ENCODE measurements at places on chromosomes 16 and 17.

DNA sequence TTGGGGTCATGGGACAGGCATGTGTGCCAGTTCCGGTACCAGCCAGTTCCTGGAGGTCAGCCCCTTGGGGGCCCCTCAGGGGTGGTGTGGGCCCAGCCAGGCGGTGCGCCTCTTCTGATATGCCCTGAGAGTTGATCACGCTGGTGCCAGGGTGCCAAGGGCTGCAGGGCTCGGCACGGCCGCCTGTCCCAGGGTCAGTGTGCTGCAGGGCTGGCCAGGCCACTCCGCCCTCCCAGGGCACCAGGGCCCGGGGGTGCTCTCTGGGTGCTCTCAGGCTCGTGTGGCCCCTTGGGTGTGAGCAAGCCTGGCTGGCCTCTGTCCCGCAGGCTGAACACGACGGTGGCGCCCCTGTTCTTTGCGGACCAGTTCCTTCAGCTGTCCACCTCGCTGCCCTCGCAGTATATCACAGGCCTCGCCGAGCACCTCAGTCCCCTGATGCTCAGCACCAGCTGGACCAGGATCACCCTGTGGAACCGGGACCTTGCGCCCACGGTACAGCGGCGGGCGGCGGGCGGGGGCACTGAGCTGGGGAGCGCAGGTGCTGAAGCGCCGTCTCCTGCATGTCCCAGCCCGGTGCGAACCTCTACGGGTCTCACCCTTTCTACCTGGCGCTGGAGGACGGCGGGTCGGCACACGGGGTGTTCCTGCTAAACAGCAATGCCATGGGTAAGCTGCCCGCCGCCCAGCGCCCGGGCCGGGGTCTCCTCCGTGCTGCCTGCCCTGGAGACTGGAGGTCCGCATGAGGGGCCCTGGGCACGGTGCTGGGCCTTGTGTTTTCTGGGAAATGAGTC, 6.0 kb downstream of the GAA start:
- no peak for DNase-seq

DNA sequence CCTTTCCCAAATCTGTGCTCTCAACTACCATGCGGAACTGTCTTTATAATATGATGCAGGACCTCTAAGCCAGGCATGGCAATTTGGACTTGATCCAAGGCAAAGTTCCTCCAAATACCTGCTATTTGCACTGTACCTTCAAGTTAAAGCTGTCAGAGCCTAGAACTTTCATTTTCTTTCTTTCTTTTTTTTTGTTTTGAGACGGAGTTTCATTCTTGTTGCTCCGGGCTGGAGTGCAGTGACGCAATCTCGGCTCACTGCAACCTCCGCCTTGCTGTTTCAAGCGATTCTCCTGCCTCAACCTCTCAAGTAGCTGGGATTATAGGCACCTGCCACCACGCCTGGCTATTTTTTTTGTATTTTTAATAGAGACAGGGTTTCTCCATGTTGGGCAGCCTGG, 51.7 kb downstream of the ARHGAP27 start:
- DNase-seq = no peak

DNA sequence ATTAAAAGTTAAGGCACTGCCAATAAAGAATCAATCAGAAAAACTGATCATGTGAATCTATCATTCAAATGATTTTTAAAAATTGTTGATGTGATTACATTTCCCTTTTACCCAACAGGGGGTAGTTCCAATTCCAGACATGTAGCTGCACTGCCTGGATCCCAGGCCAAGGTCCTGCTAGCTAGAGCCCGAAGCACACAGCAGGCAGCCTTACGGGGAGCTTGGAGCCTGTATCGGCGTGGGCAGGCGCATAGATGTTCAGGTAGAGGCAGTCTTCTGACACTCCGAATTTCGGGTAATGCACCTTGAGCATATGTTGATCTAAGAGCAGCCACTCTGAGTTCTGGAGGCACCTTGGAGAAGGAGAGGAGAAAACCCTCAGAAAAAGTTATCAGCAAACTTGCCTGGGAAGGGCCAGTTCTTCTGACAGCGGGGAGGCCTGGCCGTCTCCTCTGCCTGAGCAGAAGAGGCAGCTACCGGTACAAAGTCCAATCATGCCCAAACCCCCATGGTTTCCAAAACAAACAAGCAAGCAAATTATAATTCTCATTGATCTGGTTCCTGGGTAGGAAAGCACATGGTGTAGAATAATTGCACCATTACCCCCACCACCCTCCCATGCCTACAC, 3.6 kb downstream of the CES5A start:
- no peak for DNase-seq

GRCh38 chr17:3977387-3977786, 13.2 kb upstream of the ATP2A3 start:
- no peak for DNase-seq

DNA sequence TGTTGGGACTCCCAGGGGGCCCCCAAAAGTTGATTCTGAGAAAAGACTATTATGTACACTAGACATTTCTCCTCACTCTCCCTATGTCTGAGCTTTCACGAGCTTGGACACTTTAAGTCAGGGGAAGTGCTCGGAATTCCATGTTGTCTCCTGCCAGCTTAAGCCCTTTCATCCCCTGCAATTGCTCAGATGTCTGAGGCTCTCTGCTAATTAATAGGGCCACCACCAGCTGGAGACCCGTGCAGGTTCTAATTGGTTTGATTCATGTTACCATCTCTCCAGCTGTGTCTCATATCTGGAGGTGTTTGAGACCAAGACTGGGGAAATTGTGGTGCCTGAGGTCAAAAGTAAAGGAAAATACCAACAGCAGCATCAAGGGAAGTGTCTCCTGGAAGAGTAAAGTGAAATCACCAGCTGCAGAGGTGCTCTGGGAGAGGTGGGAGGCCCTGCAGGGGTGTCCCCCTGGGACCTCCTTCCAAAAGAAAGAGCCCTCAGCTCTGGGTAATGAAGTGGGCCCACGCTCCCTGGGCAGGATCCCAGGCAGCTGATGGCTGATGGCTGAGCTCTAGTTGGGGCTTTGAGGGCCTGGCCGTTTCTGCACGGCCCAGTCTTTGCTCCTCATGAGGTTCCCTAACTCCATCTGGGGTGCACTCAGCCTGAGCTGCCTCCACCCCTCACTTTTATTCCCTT, 5.8 kb upstream of the UTS2R start:
- DNase-seq = no peak

DNA sequence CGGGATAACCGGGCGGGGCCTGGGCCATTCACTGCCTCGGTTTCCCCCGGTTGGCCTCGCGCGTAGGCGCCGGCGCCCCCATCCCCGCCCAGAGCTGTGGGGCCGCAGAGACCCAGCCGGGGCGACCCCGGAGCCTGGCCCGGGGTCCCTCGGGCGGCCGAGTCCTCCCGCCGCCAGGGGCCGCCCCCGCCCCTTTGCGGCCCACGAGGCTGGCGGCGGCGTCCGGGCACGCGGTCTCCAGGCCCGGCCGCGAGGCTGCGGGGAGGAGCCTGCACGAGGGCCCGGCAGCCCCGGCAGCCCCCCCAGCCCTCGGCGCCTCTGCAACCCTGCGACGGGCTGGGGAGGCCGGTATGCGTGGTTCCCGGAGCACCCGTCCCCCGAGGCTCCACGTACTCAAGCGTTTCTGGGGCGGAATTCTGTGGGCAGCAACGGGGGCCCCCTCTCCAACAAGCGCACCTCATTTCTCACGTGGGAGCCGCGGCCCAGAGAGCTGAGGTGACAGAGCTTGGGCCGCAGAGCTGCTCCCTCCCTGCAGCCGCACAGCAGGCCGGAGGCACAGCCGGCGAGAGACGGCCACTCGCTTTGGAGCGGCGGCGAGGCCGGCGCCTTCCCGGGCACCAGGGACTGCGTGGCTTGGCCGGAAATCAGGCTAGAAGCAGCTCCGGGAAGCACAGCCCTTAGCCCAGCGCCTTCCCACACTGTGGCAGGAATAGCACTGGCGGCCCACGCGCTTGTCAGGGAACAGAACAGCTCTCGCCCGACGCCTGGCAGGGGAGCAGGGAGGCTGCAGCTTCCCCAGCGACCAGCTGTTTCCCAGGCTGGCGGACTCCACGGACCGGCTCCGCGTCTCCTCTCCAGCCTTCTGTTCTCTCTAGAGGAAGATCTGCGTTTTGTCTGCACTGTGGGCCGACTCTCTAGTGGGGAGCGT, 867 bp upstream of the LIMD2 start:
- no peak for DNase-seq

DNA sequence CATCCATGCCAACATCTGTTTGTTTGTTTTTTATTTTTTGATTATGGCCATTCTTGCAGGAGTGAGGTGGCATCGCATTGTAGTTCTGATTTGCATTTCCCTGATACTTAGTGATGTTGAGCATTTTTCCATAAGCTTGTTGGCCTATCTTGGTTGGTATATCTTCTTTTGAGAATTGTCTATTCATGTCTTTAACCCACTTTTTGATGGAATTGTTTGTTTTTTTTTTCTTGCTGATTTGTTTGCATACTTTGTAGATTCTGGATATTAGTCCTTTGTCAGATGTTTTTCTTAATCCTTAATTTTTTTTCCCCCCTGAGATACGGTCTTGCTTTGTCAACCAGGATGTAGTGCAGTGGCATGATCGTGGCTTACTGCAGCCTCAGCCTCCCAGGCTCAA, 43.0 kb downstream of the RNF135 start:
- DNase-seq = no peak

DNA sequence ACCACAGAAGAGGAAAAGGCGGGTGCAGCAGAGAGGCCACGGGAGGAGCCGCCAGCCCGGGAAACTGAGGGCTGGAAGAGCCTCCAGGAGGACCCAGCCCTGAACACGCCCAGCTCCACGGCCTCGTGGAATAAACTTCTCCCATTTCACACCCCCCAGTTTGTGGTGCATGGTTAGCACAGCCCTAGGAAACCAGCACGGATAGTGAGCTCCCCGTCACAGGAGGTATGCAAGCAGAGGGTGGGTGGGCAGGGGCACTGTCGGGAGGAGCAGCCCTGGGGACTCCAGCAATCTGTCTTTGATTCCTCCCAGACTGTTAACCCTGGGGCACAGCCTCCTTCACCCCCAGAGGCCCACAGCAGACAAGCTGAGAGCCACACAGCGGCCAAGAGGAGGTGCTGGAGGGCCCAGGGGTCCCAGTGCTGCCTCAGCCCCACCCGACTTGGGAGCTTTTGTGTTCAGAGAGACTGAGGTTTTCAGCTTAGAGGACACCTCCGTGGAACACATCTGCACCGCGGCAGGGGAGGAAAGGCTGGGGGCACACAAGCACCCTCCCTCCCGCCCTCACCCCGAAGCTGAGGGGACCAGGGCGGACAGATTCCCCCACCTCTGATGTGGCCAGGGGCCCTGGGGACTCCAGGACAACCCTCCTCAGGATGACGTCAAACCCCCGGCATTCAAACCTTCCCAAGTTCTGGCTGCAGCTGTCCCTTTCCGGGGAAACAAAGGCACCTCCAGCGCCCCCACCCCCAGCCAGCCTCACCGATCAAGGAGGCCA, 1.7 kb upstream of the IL17C start:
- no peak for DNase-seq

GRCh38 chr16:85431431-85432124, 181.5 kb upstream of the GSE1 start:
- DNase-seq = no peak

DNA sequence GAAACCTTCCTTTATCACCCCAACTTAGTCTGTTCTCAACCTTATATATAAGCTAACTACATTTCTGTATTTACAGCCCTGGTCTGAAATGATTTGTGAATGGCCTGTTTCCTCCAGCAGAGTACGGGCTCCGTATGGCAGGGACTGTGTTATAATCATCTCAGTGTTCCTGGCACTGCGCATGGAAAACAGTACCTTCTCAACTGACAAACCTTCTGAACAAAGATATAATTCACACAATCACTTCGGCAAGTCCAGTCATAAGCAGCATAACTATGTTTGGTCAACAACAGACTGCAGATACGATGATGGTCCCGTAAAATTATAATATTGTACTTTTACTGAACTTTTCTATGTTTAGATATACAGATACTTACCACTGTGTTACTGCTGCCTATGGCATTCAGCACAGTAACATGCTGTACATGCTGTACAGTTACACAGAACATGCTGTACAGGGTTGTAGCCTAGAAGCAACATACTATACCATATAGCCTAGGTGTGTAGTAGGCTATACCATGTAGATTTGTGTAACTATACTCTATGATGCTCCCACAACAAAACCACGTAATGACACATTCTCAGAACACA, 30.0 kb downstream of the ANKFY1 start:
- no peak for DNase-seq

DNA sequence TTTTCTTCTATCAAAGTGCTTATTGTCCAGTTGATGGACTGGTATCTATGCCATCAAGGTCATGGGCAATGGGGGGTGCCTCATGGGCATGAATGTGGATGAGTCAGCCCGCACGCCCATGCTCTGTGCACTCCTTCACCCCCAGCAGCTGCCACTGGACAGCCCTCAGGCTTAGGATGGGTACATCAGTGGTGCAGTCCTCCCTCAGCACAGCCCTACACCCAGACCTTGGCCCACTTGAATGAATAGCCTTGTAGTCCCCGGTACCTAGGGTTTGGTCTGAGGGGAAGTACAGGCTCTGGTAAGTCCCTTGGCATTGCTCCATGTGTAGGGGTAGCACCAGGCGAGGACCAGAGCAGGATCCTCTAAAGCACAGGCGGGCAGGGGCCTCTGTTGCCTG, 10.4 kb upstream of the GNA13 start:
- no peak for DNase-seq

DNA sequence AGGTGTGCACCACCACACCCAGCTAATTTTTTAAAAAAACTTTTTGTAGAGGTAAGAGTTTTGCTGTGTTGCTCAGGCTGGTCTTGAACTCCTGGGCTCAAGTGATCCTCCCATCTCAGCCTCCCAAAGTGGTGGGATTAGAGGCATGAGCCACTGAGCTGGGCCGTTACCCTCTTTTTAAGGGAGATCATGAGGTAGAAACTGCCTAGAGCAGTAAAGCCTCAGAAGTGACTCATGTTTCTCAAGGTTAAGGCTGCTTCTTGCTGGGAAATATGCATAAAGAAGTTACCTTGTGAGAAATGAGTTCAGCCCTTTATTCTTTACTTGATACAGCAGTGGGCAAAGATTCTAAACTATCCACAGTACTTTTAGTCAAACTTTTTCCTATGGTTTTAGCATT, 38.2 kb downstream of the GRB2 start:
- no peak for DNase-seq

- peak; percentile 66 for DNase-seq
Observed at GRCh38 chr17:49523706-49524472, 28.8 kb downstream of the NGFR start.

DNA sequence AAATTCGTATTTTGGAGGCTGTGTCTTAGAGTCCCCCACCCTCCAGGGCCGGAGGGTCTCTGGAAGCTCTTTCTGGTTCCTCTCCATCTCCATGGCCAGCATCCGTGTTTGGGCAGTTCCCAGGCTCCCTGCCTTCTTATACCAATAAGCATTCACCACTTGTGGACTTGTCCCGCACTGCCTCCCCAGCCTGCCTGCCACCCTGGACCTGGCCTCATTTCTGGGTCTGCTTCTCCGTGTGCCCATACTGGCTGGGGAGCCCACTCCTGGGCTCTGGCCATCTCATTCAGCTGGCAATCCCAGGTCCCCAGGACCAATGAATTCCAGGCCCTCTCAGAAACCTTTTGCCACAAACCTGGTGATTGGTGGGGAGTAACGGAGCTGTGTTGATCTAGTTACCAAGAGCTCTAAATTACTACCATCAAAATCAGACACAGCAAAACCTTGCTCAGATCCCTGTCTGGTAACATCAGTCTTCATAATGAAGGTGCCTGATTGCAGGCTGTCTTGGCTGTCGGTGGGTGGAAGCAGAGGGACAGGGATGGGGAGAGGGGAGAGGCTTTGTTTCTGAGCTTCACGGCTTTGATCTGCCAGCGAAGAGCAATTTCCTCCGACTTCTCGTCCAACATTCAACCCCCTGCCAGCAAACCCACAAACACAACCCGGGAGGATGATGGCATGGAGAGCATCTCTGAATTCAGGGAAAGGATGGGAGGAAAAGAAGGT, 27.7 kb upstream of the CRHR1 start:
- DNase-seq = no peak

Data from DMS 273 treated with DMSO at 0.1 percent for 48 hours (cell line).